ENCODE measurements at places on chromosomes 2 and 18. TPM values are rescaled to one million over a fixed set of nuclear protein-coding genes. Genes with fewer than 3 reads are reported as not detected.

ITGA4 gene
- total RNA-seq: 1.3 TPM

CRYGC gene
- not detected for total RNA-seq

OSR1 gene
- total RNA-seq: 0.29 TPM

SOCS6 gene
- 28.2 TPM for total RNA-seq

MFSD2B gene
- 0.99 TPM for total RNA-seq

C1GALT1C1L gene
- 0.20 TPM for total RNA-seq

ELOA2 gene
- total RNA-seq: not detected

CPLX4 gene
- not detected for total RNA-seq

LRRC30 gene
- not detected for total RNA-seq

ZNF385B gene
- 18.1 TPM for total RNA-seq

SS18 gene
- total RNA-seq: 87.6 TPM

EEF1B2 gene
- 562 TPM for total RNA-seq

ABHD1 gene
- 0.25 TPM for total RNA-seq

ZBTB7C gene
- 0.55 TPM for total RNA-seq

REG3G gene
- not detected for total RNA-seq

AGXT gene
- total RNA-seq: 0.18 TPM

Measured in endodermal cell (in vitro differentiated cells).